Tracheal epithelial cell (primary cell): ENCODE measurements at places on chromosomes 4 and X. TPM values are rescaled to one million over a fixed set of nuclear protein-coding genes. Genes with fewer than 3 reads are reported as not detected.

GPRASP2 gene
- 7.2 and 8.0 TPM in 2 replicates for total RNA-seq

LGI2 gene
- total RNA-seq = under 0.01 TPM in 1 of 2 replicates, not detected in the other

OTUD6A gene
- total RNA-seq = not detected in 2 replicates

GNL3L gene
- 28.8 and 30.8 TPM in 2 replicates for total RNA-seq

VGLL1 gene
- total RNA-seq = 0.43 and 1.4 TPM in 2 replicates

RADX gene
- total RNA-seq = 1.9 and 2.7 TPM in 2 replicates

ACSL4 gene
- total RNA-seq = 50.3 and 88.4 TPM in 2 replicates

ARMCX2 gene
- 37.9 and 58.3 TPM in 2 replicates for total RNA-seq
